ENCODE measurements at places on chromosomes 4 and X. TPM values are rescaled to one million over a fixed set of nuclear protein-coding genes. Genes with fewer than 3 reads are reported as not detected.
A peak's percentile ranks its signal among the peaks of the same experiment; 100 is the strongest.

GRCh38 chr4:89298788-89299152 lies 8.8 kb downstream of the GPRIN3 start:
- peak overlapping the region; percentile 33 for H3K27ac ChIP-seq
- DNase-seq = no peak
- no peaks in the 10 kb centered on the region for H3K36me3 ChIP-seq
- no peaks in the 10 kb centered on the region for H3K27me3 ChIP-seq
- peak overlapping the region; percentile 29 for H3K4me3 ChIP-seq

The TEX13D gene
- not detected for total RNA-seq

The EFNB1 gene
- 34.8 TPM for total RNA-seq

DNA sequence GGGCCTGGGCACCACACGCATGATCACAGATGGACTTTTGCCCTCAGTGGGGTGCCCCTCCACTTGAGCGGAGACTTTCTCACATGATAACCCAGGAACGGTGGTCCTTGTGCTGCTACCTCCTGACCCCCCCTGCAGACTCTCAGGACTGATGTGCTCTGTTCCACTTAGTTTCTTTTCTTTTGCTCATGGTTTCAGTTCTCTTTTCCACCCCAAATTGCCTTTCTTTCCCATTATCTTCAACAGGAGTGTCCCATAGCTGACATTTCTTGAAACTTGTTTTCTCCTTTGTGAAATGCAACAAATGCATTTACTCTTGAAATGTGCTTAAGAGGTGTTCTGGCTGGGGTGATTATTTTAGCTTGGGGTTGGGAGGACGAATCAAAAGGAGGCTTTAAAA lies 9.0 kb downstream of the MPC1L start:
- no peak overlapping the region for H3K27ac ChIP-seq
- H3K27me3 ChIP-seq = no peaks in the 10 kb centered on the region
- no peak overlapping the region for H3K4me3 ChIP-seq
- no peaks in the 10 kb centered on the region for H3K4me1 ChIP-seq
- no peak for DNase-seq

GRCh38 chr4:13794819-13795565 lies 167.5 kb upstream of the BOD1L1 start:
- DNase-seq = no peak
- no peak overlapping the region for H3K4me3 ChIP-seq
- no peak overlapping the region for H3K27ac ChIP-seq

- no peak for DNase-seq
- H3K4me3 ChIP-seq = no peak overlapping the region
- no peaks in the 10 kb centered on the region for H3K4me1 ChIP-seq
- no peaks in the 10 kb centered on the region for H3K27me3 ChIP-seq
- no peak overlapping the region for H3K27ac ChIP-seq
Measured at GRCh38 chr4:174503079-174503715, 19.1 kb downstream of the HPGD start.

GRCh38 chr4:22764183-22764582 lies 71.4 kb downstream of the GBA3 start:
- H3K4me3 ChIP-seq = no peak overlapping the region
- H3K27ac ChIP-seq = no peak overlapping the region
- no peaks in the 10 kb centered on the region for H3K27me3 ChIP-seq
- H3K36me3 ChIP-seq = no peaks in the 10 kb centered on the region
- DNase-seq = no peak

The TNIP3 gene
- 8.8 TPM for total RNA-seq

DNA sequence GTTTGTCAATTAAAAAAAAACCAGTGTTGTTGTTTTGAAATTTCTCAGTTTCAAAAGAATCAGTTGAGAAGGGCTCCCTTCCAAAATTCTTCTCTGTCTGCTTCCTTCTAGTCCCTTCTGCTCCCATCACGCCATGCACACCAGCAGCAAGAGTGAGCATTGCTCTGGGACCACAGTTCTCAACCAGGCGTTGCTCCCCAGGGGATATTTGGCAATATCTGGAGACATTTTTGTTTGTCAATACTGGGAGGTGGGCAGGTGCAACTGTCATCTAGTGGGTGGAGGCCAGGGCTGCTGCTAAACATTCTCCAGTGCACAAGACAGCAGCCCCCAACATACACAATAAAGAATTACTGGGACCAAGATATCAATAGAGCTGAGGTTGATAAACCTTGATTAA lies 74.8 kb upstream of the EGFL6 start:
- no peak for DNase-seq
- H3K4me3 ChIP-seq = no peak overlapping the region
- H3K36me3 ChIP-seq = no peaks in the 10 kb centered on the region
- H3K27ac ChIP-seq = no peak overlapping the region
- H3K27me3 ChIP-seq = peaks cover 7% of the 10 kb centered on the region

GRCh38 chr4:145830699-145831098 lies 107.9 kb downstream of the ZNF827 start:
- no peaks in the 10 kb centered on the region for H3K27me3 ChIP-seq
- H3K27ac ChIP-seq = no peak overlapping the region
- H3K4me1 ChIP-seq = no peaks in the 10 kb centered on the region
- H3K36me3 ChIP-seq = no peaks in the 10 kb centered on the region
- DNase-seq = no peak
- H3K4me3 ChIP-seq = no peak overlapping the region

GRCh38 chrX:97609938-97610337 lies 726.2 kb downstream of the RPA4 start:
- H3K4me1 ChIP-seq = no peaks in the 10 kb centered on the region
- no peaks in the 10 kb centered on the region for H3K36me3 ChIP-seq
- no peak overlapping the region for H3K4me3 ChIP-seq
- no peak for DNase-seq

The OCIAD2 gene
- 37.2 TPM for total RNA-seq

All from left lung (tissue), 14 donors.